Right renal pelvis (tissue), 4 donors: ENCODE measurements at places on chromosomes 6 and 20.

DNA sequence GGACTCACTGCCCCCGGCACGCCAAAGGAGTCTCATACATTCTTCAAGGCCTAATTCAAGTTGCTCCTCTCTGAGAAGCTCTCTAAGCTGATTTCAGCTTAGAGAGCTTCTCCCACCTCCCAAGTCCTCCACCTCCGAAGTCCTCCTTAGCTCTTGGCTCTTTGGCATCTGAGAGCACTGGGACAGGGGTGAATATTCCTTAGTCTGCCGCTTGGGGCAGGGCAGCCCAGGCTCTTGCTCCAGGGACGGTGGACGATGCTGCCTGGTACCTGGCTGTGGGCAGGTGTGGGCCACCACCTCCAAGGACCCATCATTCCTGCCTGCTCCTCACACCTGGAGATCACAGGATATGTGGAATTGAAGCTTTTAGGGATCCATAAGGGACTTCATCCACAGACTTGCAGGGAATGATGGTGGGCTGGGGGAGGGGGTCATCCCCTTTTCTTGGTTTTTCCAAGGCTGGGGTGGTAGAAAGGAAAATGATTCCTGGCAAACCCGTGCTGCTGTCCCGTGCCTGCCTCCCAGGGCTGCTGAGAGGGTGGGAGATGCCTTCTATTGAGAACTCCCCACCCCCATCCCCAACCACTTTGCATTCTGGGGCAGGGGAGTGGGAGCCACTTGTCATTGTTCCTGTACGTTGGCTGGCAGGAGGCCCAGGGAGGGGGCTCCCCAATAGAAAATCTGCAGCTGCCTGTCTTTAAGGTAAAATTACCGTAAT is 57.4 kb downstream of the ARHGAP40 start:
- no peak for DNase-seq

GRCh38 chr6:143107911-143108761 is 47.4 kb downstream of the AIG1 start:
- DNase-seq, result no peak

DNA sequence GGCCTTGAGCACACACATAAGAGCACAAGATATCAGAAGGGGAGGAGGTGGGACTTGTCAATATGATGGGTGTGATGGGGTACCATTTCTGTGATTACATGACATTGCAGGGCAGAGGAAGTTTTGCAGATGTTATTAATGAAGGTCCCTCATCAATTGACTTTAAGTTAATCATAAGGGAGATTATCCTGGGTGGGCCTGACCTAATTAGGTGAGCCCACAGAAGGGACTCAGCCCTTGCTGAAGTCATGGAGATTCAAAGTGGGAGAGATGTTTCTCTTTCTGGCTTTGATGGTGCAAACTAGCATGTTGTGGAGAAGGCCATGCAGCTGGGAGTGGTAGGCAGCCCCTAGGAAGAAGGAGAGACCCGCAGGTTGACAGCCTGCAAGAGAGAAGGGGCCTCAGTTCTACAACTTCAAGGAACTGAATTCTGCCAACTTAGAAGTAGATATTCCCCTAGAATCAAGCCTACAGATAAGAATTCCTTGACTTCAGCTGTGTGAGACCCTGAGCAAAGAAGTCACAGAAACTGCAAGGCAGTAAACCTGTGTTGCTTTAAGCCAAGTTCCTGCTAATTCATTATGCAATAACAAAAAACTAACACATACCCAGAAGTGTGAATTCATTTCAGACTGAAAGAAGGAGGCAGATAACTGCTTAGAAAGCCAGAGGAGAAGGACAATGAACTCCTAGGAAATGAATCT is 131.3 kb downstream of the LRFN2 start:
- no peak for DNase-seq

- DNase-seq, result no peak
Measured at GRCh38 chr20:45727044-45727443, 4.9 kb downstream of the SPINT4 start.

DNA sequence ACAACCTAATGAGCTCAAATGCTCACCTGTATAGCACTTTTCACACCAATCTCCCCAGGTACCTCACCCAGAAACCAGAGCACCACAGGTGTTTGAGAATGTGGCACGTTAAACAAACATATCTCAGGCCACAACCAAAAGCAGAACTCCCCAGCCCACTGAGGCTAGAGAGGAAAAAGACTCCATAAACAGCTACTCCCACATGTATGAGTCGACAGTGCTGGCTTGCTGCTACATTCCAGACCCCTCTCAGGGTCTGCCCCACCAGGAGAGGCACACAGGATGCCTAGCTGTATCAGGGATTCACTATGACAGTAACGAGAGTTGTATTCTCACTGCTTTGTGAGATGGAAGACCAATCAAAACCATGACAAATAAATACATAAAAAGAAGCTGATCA is 242.6 kb upstream of the ARID1B start:
- DNase-seq, result no peak

DNA sequence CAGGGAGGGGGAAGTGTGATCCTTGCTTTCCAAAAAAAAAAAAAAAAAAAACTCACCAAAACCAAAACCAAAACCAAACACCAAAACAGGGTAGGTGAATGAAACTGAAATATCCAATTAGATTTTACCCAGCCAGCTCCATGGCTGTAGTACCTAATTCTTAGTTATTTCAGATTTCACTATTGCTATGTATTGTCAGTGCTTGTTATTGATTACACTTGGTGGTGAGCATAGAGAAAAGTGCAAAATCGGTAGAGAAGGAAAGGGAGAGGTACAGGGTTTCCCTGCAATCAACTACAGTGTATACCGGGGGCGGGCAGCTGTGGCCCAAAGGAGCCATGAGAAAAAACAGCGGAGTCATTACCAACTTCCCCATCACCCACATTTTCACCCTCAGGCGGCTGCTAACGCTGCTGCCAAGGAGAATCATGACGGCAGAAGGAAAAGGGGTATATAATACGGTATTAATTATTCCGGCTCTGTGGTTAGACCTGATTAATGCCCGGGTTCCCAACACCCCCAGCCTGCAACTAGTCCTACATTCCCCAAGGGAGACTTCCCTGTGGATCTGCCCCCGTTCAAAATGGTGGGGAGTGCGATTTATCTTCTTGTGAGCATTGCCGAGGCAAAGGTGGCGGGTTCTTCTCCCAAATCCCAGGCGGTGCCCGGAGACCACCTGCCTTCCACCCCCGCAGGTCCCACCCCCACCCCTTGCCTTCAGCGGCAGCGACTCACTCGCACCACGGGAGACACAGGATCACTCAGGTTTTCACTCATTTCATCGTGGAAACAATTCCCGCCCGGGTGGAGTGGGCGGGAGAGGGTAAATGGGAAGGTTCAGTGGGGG is at the start of gene C6orf62:
C6orf62 (minus strand) TSS at position 30 of the 847 bp plus-strand sequence. CDS start 486 bp downstream, outside the sequence.
- peak; percentile 16 for DNase-seq

- DNase-seq, result no peak
Measured at GRCh38 chr6:8881663-8882062, 446.3 kb upstream of the SLC35B3 start.
